A549 treated with dexamethasone at 1 μM for 4 hours (cell line): ENCODE measurements at places on chromosomes 6 and 20. TPM values are rescaled to one million over a fixed set of nuclear protein-coding genes. Genes with fewer than 3 reads are reported as not detected.

Gene YIPF3
- 59.5 to 67.1 TPM (median 65.5 TPM) in 5 replicates for total RNA-seq

Gene HEY2
- total RNA-seq = 0.04 to 0.05 TPM in 2 of 5 replicates, not detected in the others

Gene MYT1
- total RNA-seq = 0.14 to 0.89 TPM (median 0.27 TPM) in 5 replicates

Gene SAPCD1
- 2.1 to 3.7 TPM (median 3.5 TPM) in 5 replicates for total RNA-seq

Gene PROKR2
- not detected in 5 replicates for total RNA-seq

Gene TBXT
- not detected in 5 replicates for total RNA-seq

Gene PMEPA1
- 122 to 374 TPM (median 320 TPM) in 5 replicates for total RNA-seq

Gene PLEKHG1
- 0.39 to 0.75 TPM (median 0.65 TPM) in 5 replicates for total RNA-seq

Gene SIRPG
- not detected in 5 replicates for total RNA-seq

Gene CALHM6
- total RNA-seq = 0.21 TPM in 1 of 5 replicates, not detected in the others

Gene SYNJ2
- 42.0 to 46.4 TPM (median 44.5 TPM) in 5 replicates for total RNA-seq
